ENCODE measurements at places on chromosomes 12 and 14.

DNA sequence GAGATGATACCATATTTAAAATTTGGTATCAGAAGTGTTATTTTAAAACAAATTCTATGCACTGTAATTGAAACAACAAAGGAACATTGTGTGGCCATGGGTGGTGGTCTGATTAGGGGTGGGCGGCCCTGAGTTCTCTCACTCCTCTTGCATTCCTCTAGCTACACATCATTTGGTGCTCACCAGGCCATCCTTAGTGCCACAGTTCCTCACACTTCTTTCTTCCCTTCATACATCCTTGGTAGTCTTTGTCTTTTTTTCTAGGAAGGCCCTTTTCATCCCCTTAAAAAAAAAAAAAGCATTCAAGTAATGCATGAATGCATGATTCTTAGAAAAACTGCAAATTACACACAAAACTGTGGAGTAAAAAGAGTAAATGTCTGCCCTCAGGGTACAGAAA, 2.4 kb upstream of the MANSC4 start:
- DNase-seq: no peak

DNA sequence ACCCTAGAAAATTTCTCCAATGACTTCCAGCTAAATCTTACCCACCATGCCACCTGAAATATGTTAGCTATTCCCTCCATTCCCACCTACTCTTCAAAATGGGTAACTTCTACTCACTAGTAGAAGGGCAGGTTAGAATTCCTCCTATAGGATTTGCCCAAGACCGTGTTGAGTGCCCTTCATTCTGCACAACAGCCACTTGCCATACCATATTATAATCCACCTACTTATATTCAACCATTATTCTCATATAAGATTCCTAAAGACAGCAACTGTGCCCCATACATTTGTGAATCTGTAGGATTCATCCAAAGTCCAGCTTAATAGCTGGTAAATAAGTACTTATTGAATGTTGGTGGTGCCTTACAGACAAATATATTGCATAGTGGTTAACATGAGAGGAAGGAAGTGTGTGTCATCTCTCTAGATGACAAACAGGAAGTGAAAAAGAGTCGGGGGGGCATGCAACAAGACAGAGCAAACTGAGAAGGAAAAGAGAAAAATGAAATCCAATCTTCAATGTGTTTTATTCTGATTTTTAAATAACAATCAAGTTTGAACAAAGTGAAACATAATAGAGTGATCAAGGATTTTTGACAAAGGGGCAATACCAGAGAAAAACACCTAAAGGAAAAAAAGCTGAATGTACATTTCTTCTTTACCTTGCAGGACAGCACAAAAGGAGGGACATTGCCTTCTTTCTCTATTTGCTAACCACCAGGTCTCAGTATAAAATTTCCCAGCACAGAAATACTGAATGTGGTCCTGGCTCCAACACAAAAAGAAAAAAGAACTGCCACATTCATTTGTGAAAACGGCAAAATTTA, 389.3 kb upstream of the USP15 start:
- DNase-seq: no peak

- DNase-seq: no peak
Observed at GRCh38 chr12:87425942-87426554, 603.2 kb downstream of the C12orf50 start.

GRCh38 chr12:93846936-93847516, 169.9 kb downstream of the CRADD start:
- DNase-seq: no peak

- no peak for DNase-seq
Observed at GRCh38 chr12:85951823-85952222, 77.7 kb downstream of the NTS start.

- no peak for DNase-seq
Observed at GRCh38 chr12:13238204-13238603, 41.7 kb downstream of the EMP1 start.

DNA sequence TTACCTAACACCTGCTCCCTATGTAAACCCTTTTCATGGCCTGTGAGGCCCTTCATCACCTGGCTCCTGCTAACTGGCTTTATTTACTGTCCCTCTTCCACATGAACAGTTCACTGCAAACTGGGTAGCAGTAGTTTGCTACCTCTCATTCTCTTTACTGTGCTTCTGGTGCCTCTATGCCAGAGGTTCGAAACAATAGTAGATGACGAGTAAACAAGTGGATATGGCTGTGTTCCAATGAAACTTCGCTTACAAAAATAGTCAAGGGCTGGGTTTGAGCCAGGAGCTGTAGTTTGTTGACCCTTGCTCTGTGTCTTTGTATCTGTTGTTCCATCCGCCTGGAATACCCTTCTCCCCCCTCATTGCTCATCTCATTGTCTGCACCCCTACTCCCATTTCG, 233.6 kb upstream of the RMST start:
- DNase-seq: no peak

DNA sequence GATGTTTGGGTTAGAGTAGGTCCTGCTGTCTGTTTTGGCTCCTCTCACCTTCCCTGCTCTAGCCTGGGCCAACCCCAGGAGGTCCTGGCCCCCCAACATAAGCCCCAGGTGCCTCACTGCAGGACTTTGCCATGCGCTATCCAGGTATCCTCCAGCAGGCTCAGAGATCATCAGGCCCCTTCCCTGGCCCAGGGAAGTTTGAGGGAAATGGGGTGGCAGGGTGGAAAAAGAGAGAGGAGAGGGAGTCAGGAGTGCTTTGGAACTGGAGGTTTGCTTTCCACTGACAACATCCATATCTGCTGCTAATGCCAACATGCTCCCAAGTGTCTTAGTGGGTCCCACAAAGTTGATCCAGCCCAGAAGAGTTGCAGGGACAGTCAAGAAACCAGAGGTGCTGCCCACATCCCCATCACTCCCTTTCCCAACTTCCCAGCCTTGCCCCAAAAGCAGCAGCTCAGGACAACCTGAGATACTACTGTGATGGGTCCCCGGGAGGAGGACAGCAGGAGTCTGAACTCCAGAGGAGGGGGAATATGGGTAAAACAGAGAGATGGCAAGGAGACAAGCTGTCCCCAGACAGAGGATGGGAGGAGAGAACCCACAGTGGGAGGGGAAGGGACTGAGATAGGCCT, 677 bp downstream of the TNS2 start:
- DNase-seq: no peak

GRCh38 chr14:69208666-69209065, 17.4 kb downstream of the EXD2 start:
- no peak for DNase-seq

- peak; percentile 22 for DNase-seq
Observed at GRCh38 chr14:102795060-102795925, 18.0 kb downstream of the TRAF3 start.

DNA sequence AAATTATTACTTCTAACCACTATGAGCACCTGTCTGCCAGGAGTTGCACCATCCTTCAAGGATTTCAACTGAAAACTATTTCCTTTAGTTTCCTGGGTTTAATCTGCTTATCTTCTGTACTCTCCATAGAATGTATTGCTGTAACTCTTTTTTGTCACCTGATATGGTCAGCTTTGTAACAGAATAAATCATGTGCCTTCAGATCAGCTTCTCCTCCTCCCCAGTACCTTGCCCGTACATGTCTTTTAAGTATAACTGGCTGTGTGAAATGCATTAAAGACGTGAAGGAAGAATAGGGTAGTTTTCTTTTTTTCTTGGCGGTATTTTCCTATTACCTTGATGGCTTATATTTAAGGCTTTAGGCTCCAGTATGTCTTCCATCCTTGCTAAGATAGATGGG, 200.3 kb upstream of the NAV3 start:
- no peak for DNase-seq

- DNase-seq: no peak
Observed at GRCh38 chr12:34602213-34602940, 580.1 kb downstream of the ALG10 start.

GRCh38 chr14:50364792-50365191, 31.9 kb downstream of the CDKL1 start:
- DNase-seq: no peak

- no peak for DNase-seq
Observed at GRCh38 chr14:89447182-89447944, 30.3 kb upstream of the FOXN3 start.

GRCh38 chr12:52195065-52195730, 3.4 kb upstream of the KRT80 start:
- no peak for DNase-seq

- DNase-seq: no peak
Observed at GRCh38 chr14:63745272-63745671, 17.4 kb upstream of the SGPP1 start.

GRCh38 chr12:30822385-30823155, 67.8 kb upstream of the CAPRIN2 start:
- no peak for DNase-seq

DNA sequence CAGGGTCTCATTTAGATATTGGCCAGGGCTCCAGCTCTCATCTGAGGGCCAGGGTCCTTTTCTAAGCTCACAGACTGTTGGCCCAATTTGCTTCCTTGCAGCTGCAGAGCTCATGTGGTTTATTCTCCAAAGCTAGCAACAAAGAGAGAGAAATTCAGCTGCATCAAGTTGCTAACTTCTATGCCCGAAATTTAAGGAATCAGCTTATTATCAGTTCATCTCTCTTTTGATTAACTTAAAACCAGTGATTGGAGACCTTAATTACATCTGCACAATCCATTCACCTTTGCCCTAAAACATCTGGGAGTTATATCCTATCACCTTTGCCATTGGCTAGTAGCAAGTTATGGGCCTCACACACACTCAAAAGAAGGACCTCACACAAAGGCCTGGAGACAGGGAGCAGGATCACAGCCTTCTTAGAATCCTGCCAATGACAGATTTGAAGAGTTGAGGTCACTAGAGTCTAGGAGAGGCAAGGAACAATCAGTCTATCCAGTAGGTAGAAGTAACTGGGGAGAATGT, 258.8 kb upstream of the GARIN6 start:
- DNase-seq: no peak

DNA sequence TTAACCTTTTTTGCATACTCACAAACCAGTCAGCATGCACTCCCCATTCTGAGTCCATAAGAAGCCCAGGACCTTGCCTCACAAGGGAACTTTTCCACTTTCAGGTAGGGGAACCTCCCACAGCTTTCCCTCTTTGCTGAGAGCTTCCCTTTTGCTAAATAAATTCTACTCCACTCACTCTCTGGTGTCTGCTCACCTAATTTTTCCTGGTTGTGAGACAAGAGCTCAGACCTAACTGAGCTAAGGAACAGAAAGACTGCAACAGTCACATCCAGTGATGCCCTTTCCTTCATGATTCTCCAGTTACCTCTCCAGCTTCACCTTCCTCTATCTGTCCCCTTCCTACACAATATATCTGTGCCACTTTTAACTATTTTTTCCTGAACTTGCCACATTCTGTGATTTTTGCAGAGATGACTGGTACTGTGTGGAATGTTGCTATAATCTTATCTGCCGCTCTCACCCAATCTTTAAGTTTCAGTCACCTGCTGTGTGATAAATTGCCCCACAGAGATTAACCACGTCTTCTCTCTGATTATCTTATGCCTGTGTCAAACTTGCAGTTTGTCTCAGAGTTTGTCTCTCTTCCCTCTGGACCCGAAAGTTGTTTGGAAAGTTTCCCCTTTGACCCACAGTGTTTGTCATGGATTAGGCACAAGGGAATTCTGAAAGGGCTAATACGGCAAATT, 737.1 kb upstream of the FLRT2 start:
- DNase-seq: no peak

DNA sequence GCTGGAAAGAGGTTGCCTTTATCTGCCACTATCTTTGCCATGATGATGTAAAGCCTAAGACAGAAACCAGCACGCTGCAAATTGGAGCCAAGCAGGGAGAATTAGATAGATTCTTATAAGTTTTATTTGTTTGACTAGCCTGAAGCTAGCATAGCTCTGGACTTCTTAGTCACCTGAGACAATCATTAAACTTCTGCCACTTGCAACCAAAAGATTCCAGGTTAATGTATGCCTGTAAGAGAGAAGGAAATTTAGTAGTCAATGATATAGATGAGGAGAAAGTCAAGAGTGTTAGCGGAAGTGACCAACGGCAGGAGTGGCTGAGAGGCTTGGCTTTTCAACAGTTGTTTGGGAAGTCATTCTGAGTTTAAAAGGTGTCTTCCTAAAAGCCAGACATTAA, 1106.6 kb downstream of the VRK1 start:
- DNase-seq: no peak

- no peak for DNase-seq
Observed at GRCh38 chr12:11677752-11678151, 28.3 kb downstream of the ETV6 start.

- DNase-seq: no peak
Observed at GRCh38 chr12:95790917-95791849, 619 bp upstream of the NTN4 start.

- DNase-seq: no peak
Observed at GRCh38 chr12:45138609-45139008, 77.3 kb upstream of the ANO6 start.

- DNase-seq: no peak
Observed at GRCh38 chr12:6215932-6216494, 15.8 kb downstream of the CD9 start.

DNA sequence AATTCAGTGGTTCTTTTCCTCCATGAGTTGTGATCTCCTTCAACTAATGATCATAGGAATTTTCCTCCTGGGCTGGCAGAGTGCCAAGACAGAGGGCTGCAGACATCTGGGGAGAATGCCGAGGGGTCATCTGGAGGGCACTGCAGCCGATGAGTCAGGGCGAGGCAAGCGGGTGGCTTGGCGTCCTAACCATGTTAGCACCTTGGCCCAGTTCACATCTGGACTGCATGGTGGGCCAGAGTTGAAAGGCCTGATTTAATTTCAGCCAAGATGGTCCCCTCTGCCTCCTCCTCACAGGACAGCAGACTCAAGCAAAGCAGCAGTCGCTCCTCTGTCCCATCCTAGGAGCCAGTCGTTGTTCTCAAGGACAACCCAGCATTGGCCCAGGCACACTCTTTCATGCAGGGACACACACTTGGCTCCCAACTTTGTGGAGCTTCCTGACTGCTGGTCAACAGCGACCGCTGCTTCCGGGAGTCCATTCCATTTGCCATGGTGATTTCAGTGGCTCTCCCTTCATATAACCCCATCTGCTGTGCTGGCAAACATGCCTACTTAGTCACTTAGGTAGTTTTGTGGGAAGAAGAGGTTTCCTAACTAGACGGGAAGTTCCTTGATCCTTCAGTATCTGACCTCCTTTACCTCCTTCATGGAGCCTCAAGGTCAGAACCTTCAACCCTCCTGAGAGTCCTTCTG, 161.8 kb downstream of the TTC8 start:
- no peak for DNase-seq

- no peak for DNase-seq
Observed at GRCh38 chr12:65965358-65965757, 141.1 kb downstream of the HMGA2 start.

GRCh38 chr12:103930787-103931735, 851 bp downstream of the HSP90B1 start:
- no peak for DNase-seq

GRCh38 chr14:101791919-101792572, 30.5 kb downstream of the PPP2R5C start:
- DNase-seq: no peak

GRCh38 chr14:22667881-22668280, 23.7 kb upstream of the OR6J1 start:
- DNase-seq: no peak

- DNase-seq: peak; percentile 20
Observed at GRCh38 chr12:11228296-11228879, 41.1 kb downstream of the PRB3 start.

Measured in central memory CD8-positive, alpha-beta T cell (primary cell).